A549 (cell line): ENCODE measurements at places on chromosomes 1 and 21.

DNA sequence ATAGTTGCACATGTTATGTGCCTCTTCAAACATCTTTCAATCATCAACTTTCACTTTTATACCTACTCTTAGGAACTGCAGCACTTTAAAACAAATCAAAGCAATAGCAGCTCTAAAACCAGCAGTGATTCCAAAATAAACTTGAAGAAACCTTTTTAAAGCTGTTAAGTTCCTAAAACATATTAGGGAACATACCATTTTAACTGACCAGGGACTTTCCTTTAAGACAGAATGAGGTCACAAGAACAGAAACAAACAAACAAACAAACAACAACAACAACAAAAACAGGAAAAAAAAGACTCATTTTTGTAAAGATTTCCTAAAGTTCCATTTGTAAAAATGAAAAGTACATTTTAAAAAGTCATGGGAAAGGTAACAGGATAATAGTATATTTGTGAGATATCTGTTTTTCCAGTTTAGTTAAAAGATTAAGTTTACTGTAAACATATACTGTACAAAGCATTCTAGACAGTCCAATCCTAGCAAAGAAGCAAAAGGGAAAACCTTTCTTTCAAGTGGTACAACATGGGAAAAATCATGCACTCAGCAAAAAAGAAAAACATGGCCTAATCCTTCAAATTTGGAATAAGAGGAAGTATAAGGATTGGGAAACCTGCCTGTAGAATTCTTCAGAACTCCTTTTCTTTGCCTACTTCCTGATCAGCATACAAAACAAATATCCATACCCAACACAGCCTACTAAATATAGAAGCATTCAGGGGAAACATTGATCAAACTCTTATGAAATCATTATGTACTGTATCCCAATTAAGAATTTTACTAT, 45.5 kb downstream of the EPS15 start:
- no peak for DNase-seq

DNA sequence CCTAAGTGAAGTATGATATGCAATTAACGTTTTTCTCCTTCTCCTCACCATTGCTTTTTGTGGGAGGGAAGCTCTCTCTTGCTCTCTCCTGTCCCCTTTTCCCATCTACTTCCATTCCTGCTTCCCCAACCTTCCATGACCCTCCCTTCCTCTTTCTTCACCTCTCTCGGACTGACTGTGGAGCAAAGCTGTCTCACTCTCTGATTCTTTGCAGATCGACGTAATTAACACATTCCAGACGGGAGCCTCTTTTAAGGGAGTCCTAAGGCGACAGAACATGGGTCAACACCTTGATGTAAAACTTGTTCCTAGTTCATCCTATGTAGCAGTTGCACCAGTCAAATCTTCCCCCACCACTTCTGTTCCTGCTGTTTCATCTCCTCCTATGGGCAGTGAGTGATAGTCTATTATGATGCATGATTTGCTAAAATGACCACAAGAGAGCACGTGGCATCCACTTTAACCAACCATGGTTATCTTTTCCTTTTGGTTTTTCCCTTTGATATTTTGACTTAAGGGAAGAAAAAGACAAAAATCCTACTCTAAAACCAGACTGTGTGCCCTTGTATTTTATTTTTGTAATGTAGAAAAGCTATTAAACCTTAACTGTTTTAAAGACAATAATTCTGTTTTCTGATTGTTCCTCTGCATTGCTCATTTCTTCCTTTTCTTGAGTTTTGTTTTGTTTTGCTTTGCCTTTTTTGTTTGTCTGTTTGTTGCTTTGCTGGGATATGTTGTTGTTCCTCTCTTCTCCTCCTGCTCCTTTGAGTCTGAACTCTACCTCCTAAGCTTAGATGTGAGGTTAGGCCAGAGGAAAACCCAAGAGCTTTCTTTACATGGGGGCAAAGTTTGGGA, 31.7 kb upstream of the LAX1 start:
- DNase-seq, result no peak

DNA sequence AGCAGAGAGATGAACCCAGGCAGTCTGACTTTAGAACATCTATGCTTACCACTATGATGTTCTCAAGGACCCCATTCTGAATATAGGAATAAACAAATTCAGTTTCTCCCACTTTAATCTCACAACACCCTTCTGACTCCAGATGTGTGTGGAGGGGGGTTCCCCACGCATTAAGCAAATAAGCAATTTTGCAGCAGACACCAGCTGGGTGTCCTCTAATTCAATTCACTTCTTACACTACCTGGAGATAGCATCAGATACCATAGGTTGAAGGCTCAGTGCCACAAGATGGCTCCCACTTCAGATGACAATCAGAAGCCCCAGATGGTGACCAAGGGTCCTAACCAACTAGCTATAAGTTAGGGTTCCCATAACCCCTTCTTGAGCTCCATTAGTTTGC, 30.3 kb upstream of the CEP350 start:
- DNase-seq, result no peak

- DNase-seq, result no peak
Measured at GRCh38 chr1:241551759-241552638, 19.8 kb downstream of the KMO start.

DNA sequence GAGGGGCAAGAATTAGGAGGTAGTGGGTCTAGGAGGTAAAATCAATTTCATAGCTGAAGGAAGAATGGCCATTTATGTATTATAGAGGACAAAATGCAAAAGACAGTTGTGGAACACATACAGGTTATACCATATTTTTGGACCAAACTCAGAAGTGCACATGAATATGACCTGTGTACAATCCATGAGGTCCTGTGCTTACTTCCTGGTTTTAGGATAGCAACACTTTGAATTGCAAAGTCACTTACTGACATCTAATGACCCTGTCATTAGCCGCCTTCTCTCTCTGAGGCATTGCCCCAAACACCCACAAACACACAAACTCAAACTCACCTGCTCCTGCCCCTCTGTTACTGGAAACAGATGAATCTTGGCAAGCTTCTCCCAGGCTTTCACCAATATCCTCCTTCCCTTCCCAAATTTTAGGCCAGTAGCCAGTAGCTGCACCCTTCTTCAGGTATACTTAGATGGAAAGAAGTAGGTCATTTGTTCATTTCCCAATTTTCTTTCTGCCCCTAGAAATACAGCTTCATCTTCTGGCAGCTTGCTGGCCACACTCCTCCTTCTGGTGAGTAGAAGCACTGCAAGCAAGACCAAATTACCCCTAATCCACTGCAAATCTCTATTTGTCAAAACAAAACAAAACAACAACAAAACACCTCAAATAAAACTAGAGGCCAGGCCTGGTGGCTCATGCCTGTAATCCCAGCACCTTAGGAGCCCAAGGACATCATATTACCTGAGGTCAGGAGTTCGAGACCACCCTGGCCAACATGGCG, 13.7 kb upstream of the RPL5 start:
- peak; percentile 23 for DNase-seq

DNA sequence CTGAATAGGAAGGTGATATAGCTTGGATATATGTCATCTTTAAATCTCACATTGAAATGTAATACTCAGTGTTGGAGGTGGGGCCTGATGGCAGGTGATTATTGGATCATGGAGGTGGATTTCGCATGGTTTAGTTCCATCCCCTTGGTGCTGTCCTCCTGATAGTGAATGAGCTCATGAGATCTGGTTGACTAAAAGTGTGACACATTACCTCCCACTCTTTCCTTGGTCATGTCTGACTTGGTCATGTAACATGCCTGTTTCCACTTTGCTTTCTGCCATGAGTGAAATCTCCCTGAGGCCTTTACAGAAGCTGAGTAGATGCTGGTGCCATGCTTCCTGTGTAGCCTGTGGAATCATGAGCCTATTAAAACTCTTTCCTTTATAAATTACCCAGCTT, 664.5 kb upstream of the NR5A2 start:
- no peak for DNase-seq

- peak; percentile 43 for DNase-seq
Measured at GRCh38 chr1:14924455-14925331, 228.9 kb upstream of the TMEM51 start.

- peak; percentile 14 for DNase-seq
Measured at GRCh38 chr1:25556791-25557476, 13.5 kb downstream of the LDLRAP1 start.

GRCh38 chr1:204110894-204111633, 38.1 kb downstream of the SOX13 start:
- DNase-seq, result no peak

DNA sequence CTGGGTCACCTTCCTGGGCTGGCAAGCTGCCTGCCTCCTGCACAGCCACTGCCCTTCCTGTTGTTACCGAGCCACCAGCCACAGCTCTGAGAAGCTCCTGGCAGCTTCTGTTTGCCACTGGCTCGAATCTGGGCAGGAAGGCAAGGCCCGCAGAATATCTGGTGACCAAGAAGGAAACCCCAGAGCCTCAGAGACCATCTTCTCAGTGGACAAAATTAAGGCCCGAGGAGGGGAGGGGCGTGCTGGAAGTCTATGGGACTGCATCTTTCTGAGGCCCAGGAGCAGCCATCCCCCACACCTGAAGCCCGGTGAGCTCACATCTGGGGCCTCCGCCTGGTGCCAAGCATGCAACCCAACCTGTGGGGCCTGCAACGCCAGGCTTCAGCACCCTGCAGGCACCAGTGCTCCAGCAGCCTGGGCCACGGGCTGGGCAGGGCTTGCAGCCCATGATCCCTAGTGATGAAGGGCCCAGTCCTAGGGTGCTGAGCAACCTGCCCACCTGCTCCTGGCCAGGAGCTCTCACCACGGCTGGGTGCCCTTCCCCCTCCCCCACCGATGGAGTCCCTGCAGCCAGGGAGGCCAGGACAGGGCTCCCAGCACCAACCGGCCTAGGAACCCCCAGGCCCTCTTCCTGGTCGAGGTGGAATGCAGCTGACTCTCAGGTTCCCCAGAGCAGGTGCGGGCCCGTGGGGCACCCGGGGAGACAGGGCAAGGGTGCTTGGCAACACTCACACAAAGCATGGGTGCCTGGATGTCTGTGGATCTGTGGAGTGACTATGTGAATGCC, 879 bp downstream of the CPTP start:
- DNase-seq, result no peak

GRCh38 chr1:179205284-179205683, 24.2 kb downstream of the ABL2 start:
- no peak for DNase-seq

- DNase-seq, result no peak
Measured at GRCh38 chr1:184930645-184931044, 43.7 kb downstream of the NIBAN1 start.

DNA sequence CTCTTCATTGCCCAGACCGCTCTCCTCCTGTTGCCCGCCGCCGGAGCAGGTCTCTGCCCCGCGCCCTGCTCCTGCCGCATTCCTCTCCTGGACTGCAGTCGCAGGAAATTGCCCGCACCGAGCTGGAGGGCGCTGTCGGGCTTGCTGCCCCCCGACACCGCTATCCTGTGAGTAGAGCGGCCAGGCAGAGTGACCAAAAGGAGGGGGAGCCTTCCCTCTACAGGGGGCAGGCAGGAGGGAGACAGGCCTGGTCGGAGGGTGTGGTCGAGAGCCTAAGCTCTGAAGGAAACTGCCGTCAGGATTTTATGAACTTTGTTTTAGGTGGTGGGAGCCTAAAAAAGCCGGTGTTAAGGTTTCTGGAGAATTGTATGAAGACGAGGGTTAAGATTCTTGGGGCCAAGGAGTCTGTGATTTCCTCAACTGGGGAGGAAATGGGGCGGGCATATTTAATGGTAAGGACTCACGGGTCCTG, 517 bp downstream of the LRIG2 start:
- no peak for DNase-seq

GRCh38 chr1:243433737-243434370, 178.0 kb downstream of the SDCCAG8 start:
- DNase-seq, result no peak

DNA sequence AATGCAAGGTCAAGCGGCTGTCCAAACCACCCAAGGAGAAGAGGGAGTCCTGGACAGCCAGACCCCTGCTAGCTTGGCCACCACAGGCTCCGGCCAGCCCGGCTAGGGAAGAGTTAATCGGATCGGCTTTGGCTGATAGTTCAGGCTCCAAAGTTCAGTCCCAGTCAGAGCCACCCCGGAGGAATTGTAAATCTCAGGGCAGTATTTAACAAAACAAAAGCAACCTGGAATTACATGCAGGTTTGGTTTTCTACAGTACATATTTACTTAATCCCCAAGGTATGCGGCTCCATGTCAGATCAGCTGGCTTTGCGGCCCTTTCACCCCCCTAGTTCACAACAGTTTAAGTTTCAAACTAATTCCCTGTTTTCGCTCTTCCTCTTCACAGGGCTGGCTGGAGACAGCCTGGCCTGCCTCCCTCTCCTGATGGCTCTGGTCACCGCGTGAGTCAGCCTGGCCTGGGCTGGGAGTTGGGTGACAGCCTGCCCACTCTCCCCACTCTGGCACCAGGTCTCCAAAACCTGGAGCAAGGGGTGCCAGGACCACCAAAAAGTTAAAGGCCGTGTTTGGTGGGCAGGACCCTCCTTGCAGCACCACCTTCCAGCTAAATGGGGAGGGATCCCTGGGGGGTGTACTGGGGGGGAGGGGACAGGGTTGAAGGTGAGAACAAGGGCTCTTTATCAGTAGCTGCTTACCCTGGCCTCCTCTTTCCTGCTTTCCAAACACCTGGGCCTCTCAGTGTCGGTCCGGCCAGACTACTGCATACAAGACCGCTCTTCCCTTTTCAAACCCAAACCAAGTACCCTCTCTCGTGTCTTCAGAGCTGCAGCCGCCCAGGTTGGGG, 1.9 kb downstream of the DHRS3 start:
- no peak for DNase-seq

- DNase-seq, result no peak
Measured at GRCh38 chr1:24770881-24771280, 25.6 kb downstream of the CLIC4 start.

DNA sequence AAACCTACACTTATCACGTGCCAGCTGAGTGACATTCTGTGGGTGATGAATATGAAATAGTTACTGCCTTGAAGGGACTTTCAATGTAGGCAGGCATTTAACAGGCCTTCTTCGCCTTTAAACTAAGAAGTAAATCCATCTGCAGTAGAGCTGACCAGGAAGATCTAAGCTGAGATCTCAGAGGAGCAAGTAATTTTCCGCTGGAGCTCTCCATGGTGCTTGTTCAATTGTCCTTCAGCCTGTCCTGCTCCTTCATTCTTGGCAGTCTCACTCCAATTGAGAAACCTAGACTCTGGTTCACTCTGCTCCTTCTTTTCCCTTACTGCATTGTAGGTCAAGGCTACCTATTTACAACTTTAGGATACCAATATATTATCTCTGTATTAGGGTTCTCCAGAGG, 183.5 kb downstream of the HMCN1 start:
- DNase-seq, result peak; percentile 14

DNA sequence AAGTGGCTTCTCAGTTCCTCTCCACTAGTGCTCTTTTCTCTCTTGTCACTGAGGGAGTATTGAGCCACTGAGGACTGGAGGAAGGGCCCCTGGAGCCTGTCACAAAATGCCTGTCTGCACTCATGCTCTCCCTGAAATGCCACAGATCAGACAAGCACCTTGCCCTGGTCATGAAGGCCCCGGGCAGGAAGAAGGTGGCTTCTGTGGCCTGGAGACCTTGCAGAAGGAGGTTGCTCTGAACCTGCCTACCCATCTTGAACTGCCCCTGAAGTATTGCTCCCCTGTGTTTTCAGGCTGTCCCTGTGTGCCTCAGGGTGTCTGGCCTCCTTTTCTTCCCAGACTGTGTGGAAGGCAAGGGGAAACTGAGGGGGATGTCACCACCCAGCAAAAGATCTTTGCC, 3.1 kb downstream of the PKP1 start:
- DNase-seq, result no peak
